ENCODE measurements at places on chromosomes 13 and 19.

DNA sequence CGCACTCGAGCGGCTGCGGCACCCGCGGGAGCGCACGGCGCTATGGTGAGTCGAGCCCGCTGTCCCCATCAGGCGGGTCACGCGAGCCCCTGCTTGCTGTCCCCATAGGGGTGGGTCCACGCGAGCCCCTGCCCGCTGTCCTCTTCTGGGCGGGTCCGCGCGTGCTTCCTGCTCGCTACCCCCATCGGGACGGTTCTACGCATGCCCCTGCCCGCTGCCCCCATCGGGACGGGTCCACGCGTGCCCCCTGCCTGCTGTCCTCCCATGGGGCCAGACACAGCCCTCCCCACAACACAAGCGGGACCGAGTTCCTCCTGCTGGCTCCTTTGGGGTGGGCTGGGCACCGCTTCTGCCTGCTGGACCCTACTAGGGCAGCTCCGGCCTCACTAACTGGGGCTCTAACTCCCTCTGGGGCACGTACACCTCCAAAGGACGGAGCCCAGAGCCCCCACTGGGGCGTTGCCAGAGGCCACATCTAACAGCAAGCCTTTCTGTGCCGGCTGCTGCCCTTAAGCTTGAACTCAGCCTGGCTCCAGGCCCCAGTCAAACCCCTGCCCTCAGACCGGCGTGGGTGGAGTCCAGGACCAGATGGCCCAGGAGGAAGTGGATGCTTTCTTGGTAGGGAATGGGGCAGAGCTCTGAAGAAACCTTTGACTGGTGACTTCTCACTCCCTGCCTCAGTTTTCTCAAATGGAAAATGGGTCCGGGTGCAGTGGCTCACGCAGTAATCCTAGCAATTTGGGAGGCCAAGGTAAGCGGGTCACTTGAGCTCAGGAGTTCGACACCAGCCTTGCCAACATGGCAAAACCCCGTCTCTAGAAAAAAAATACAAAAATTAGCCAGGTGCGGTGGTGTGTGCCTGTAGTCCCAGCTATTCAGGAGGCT, 722 bp downstream of the COLGALT1 start:
- DNase-seq: peak; percentile 84

GRCh38 chr19:15466851-15467733, 2.7 kb upstream of the RASAL3 start:
- no peak for DNase-seq

DNA sequence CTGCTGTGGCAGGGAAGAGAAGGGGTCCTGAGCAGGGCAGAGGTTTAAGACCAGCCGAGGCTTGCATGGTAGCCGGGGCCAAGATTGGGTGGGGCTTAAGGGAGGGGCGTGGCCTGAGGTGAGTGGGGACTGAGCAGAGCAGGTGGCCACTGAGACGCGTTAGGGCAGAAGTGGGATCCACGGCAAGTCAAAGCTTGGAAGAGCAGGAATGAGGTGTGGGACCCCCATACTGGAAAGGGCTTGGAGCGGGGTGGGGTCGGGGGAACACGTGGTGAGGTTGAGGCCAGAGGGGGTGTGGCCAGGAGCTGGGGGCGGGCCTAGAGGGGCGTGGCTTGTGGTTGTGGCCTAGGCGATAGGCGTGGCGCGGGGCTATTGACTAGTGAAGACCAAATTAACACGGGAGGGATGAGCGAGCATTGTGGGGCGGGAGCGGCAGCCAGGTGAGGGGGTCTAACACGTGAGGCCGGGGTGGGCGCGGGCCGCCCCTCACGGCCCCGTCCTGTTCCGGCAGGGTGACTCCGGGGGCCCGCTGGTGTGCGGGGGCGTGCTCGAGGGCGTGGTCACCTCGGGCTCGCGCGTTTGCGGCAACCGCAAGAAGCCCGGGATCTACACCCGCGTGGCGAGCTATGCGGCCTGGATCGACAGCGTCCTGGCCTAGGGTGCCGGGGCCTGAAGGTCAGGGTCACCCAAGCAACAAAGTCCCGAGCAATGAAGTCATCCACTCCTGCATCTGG, 3.3 kb downstream of the CFD start:
- peak; percentile 79 for DNase-seq

DNA sequence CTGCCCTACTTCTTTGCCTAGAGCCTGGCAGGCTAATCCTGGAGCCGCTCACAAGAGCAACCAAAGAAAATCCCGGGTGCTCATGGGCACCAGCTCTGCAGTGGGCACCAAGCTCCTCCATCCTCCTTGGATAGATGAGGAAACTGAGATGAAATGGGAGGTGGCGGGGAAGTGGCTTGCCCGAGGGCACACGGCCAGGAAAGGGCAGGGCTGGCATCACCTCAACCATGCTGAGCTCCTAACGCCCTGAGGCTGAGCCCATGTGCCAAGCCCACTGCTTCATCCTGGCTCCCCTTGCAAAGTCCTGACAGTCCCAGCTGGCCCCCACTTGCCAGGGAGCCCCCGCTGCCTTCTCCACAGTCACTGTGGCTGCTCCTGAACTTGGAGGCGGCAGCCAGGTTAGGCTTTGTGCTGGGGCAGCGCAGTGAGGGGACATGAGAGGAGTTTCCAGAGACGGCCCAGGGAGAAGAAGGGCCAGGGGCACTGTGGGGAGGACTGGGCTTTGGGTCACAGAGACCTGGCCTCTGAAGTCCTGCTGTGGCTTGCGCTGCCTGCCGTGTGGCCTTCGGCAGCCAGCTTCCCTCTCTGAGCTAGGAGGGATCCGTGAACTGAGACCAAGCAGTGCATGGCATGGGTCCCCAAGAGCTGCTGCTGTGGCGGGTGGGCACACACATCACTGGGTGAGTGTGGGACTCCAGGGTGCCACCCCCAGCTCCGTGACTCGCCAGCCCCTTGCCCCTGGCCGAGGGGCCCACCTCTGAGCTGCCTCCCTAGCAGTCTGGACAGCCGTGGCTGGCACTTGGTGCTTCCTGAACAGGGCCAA, 17.5 kb downstream of the TMED1 start:
- no peak for DNase-seq

GRCh38 chr19:46254776-46255175, 25.2 kb downstream of the IGFL1 start:
- no peak for DNase-seq

DNA sequence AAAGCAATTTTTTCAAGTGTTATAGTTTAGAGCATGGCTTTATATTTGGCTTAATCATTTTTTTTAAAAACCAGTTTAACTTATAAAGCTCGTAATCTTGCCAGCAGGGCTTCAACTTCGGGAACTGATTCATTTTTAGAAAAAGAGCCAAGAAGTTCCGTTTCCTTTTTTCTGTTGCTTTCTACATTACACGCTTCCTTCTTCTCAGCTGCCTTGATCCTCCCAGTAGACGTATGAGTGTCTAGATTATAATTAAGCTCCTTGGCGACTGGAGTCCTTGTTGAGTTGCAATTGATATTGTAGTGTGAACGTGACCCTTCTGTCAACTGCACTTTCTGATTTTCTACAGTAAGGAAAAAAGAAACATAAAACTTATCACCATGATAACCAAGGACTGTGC, 497.2 kb downstream of the DIAPH3 start:
- DNase-seq: no peak

Measured in inflammatory macrophage treated with lipopolysaccharide for 1 hour (primary cell).